ENCODE measurements at places on chromosomes 7 and 10. TPM values are rescaled to one million over a fixed set of nuclear protein-coding genes. Genes with fewer than 3 reads are reported as not detected.
A peak's percentile ranks its signal among the peaks of the same experiment; 100 is the strongest.

DNA sequence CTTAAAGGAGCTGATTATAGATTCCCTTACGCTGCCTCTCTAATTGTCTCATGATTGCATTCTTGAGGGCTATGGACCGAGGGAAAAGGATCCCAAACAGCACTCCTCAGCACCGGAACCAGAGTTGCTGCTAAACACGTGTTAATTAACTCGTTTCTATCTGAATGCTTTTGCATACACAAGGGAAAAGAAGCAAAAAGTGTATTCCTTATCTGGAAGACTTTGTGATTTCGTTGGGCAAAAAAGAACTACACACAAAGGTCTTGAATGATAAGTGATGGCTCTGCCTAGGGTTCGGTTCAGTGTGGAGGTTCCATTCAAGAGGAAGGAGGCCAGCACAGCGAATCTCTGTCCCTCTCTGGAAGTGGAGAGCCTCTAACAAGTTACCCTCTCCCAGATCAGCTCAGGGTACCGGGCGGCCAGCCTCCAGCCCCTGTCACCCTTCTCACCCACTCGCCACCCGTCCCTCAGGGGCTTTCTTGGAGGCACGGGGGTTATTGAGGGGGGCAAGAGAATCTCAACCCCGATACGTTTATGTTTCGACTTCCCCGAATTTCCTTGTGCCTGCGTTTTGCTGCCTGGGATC lies 515 bp upstream of the SLC4A2 start:
- DNase-seq: no peak

Gene AUTS2
- total RNA-seq: 2.3 TPM

DNA sequence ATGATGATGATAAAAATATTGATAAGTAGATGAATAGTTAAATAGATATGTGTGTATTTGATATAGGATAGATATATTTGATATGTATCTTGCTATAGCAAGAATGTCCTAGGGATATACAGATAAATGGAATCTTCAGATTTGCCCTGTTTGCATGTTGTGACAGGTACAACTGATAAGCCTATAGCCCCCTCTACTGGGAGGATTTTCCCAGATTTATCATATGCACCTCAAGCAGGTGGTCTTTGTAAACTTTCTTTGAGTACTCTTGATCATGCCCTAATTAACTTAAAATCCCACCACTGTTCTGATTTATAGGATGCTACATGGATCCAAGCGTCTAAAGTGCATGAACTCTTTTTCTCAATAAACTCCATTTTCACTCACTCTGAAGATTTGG lies 1050.7 kb downstream of the SORCS3 start:
- DNase-seq: no peak

GRCh38 chr7:111301891-111302290 lies 211.0 kb downstream of the LRRN3 start:
- DNase-seq: no peak

Gene LRRC18
- total RNA-seq: not detected

- no peak for DNase-seq
Observed at GRCh38 chr10:125687507-125688185, 4.7 kb upstream of the TEX36 start.

GRCh38 chr7:87337331-87337730 lies 8.1 kb upstream of the CROT start:
- DNase-seq: no peak

Gene PNLIPRP1
- not detected for total RNA-seq

Gene SH2B2
- 16.5 TPM for total RNA-seq

- no peak for DNase-seq
Observed at GRCh38 chr7:22287412-22287811, 69.5 kb downstream of the RAPGEF5 start.

- DNase-seq: no peak
Observed at GRCh38 chr7:51075681-51076580, 240.7 kb downstream of the COBL start.

- DNase-seq: no peak
Observed at GRCh38 chr7:101927802-101928201, 110.4 kb downstream of the CUX1 start.

GRCh38 chr7:151242159-151243044 lies 6.1 kb downstream of the SMARCD3 start:
- no peak for DNase-seq

- no peak for DNase-seq
Observed at GRCh38 chr7:68439897-68440296, 1158.4 kb upstream of the AUTS2 start.

DNA sequence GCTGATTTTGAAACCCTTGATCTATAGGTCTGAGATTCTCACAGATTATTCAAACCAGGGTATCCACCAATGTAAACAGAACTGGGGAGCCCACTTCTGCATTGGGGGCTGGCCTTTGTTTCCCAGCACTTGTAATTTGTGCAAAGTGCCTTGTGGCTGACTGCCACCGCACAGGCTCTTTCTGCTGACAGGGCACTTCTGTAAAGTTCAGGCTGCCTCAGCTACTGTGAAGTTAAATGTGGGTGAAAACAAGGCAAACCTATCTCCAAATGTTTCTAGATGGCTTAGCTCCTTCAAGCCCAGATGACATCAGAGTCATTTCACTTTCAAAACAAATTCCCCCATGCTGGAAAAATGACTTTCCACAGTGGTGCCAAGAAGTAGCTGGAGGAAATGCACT lies 54.7 kb downstream of the GRID1 start:
- no peak for DNase-seq

DNA sequence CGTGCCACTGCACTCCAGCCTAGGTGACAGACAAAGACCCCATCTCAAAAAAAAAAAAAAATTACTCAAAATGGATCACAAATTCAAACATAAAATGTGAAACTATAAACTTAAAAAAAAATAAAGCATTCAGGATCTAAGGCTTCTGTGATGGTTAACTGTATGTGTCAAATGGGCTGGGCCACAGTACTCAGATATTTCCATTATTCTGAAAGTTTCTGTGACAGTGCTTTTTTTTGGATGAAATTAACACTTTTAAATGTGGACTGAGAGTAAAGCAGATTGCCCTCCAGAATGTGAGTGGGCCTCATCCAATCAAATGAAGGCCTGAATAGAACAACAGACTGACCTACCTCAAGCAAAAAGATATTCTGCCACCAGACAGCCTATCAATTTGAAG lies 26.0 kb downstream of the ARHGAP12 start:
- no peak for DNase-seq

DNA sequence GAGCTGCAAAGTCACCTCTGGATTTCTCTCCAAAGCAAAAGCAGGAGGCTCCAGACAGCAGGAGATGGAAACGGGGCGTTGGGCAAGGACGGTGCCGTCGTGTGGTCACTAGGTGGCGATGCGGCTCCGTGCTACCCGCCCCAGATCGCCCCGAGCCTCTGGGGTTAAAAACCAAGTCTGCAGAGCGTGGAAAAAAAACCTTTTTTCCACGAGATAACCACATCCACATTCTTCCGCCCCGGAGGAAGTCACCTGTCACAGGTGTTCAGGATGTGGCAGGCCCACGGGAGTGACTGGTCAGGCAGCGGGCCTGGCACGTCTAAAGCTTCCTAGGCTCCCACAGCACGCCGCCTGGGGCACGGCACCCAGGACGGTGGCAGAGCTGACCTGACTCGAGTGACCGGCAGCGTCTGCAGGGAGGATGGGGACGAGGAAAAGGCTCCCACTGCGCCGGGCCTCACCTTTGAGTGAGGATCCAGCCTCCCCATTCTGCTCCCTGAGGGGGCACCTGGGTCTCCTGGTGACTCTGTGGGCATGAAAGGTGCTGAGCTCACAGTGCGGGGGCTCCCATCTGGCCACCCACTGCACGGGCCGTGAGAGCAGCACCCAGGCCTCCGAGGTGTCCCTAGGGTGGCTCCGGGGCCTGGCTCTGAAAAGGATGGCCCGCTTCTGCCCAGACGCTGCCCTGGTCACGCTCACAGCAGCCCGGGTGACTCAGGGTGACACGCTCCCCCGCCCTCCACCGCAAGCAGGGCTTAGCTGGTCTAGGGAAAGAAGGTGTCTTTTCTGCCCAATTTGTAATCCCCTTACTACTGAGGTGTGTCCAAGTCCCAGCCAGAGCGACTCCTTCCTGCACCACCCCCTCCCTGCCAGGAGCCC lies 71.3 kb upstream of the TNRC18 start:
- peak; percentile 78 for DNase-seq

- no peak for DNase-seq
Observed at GRCh38 chr7:46058086-46058823, 137.2 kb upstream of the IGFBP3 start.

GRCh38 chr10:49596493-49596809 lies 13.7 kb upstream of the SLC18A3 start:
- no peak for DNase-seq

Gene STEAP4
- total RNA-seq: not detected

GRCh38 chr10:125868372-125868975 lies 12.6 kb downstream of the DHX32 start:
- DNase-seq: peak; percentile 27

Gene METTL2B
- 17.3 TPM for total RNA-seq

GRCh38 chr10:85048644-85049043 lies 720.3 kb downstream of the CCSER2 start:
- no peak for DNase-seq

DNA sequence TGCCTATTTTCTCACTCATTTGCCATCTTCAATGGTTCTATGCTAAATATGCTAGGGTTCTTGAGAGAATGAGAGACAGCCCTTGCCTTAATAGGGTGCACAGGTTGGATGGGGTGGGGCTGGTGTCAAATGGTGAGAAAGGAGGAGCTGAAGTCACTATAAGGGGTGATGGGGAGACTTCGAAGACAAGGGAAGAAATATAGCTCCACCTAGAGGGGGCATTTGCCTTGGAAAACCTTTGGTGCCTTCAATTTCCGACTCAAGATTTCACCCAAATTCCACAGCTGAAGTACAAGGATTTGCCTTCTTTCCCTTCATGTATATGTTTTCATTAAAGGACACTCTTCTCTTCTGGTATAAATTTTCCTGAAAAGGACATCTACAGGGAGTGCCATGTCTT lies 5.6 kb downstream of the PTN start:
- DNase-seq: no peak

Gene AKR1C4
- total RNA-seq: not detected

Gene OR2A2
- not detected for total RNA-seq

Gene OPN1SW
- not detected for total RNA-seq

Gene MALRD1
- not detected for total RNA-seq

DNA sequence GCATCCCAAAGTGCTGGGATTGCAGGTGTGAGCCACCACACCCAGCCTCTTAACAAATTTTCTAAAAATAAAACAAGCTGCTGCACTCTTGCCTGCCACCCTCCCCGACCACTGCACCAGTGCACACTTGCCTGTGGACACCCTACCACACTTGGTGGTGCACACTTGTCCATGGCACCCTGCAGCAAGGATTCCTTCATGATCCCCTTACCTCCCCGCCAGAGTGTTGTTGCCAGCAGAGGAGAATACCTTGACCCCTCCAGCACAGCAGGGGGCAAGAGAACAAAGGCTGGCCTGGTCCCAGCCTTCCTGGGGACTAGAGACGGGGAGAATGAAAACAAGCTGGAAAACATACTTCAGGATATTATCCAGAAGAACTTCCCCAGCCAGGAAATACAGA lies 65.9 kb upstream of the KCND2 start:
- DNase-seq: no peak
